Left ventricle myocardium inferior (tissue), 1 donor: ENCODE measurements at places on chromosomes 16 and 17. TPM values are rescaled to one million over a fixed set of nuclear protein-coding genes. Genes with fewer than 3 reads are reported as not detected.

The RNU2-1 gene
- 5,474 TPM for total RNA-seq

GRCh38 chr17:82959990-82960418, 119.4 kb upstream of the METRNL start:
- H3K36me3 ChIP-seq: peaks cover 10% of the 10 kb centered on the region
- H3K27me3 ChIP-seq: no peaks in the 10 kb centered on the region
- no peak overlapping the region for H3K27ac ChIP-seq
- peaks cover 14% of the 10 kb centered on the region for H3K4me1 ChIP-seq
- H3K4me3 ChIP-seq: no peak overlapping the region

The SCIMP gene
- total RNA-seq: 0.74 TPM

- H3K27ac ChIP-seq: no peak overlapping the region
- H3K4me3 ChIP-seq: no peak overlapping the region
- H3K4me1 ChIP-seq: peaks cover 21% of the 10 kb centered on the region
- DNase-seq: no peak
Observed at GRCh38 chr16:49597796-49598195, 224.2 kb downstream of the C16orf78 start.

The SPAG7 gene
- total RNA-seq: 158 TPM

- H3K4me3 ChIP-seq: no peak overlapping the region
- no peaks in the 10 kb centered on the region for H3K36me3 ChIP-seq
- no peaks in the 10 kb centered on the region for H3K4me1 ChIP-seq
Observed at GRCh38 chr16:55171241-55171640, 152.8 kb upstream of the IRX6 start.

DNA sequence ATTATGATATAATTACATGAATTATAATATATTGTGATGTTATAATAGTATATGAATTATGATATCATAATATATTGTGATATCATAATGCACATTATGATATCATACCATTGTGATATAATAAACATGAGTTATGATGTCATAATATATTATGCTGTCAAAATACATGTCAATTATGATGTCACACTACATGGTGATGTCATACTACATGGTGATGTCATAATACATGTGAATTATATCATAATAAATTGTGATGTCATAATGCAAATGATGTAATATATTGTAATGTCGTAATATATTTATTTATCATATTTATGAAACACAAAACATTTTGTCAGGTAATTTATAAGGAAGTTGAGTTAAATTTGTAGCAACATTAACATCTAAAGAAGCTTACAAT, 1950.1 kb downstream of the TP53TG3F start:
- no peaks in the 10 kb centered on the region for H3K4me1 ChIP-seq
- no peaks in the 10 kb centered on the region for H3K36me3 ChIP-seq
- no peak for DNase-seq
- H3K4me3 ChIP-seq: no peak overlapping the region
- H3K27me3 ChIP-seq: no peaks in the 10 kb centered on the region

DNA sequence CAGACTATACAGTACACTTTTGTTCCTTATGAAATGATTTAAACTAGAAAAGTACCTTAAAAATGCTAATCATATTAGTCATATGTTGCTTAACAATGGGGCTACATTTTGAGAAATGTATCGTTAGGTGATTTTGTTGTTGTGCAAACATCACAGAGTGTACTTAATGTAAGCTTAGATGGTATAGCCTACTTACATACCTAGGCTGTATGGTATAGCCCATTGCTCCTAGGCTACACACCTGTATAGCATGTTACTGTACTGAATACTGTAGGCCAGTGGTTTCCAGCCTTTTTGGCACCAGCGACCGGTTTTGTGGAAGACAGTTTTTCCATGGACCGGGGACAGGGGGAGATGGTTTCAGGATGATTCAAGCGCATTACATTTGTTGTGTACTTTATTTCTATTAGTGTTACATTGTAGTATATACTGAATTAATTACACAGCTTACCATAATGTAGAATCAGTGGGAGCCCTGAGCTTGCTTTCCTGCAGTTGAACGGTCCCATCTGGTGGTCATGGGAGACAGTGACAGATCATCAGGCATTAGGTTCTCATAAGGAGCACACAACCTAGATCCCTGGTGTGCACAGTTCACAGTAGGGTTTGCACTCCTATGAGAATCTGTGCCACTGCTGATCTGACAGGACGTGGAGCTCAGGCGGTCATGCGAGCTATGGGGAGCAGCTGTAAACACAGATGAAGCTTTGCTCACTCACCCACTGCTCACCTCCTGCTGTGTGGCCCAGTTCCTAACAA, 35.0 kb upstream of the MRC2 start:
- no peak overlapping the region for H3K27ac ChIP-seq
- DNase-seq: no peak
- no peaks in the 10 kb centered on the region for H3K27me3 ChIP-seq
- H3K4me3 ChIP-seq: no peak overlapping the region
- H3K4me1 ChIP-seq: peaks cover 12% of the 10 kb centered on the region

DNA sequence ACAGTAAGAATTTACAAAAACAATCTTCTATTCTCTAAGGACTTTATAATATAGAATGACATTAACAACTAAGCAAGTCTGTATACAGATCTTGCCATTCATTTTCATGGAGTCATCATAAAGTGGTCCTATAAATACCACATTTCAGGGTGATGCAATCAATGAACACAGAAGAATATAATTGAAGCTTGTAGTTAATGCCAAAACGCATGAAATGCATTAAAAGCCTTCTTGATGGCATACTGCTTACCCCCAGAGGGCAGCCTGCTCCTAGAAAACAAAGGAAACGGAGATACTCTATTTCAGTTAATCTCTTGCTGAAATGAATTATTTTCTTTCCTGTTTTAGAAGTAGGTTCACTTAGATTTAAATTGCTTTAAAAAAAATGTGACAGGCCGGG, 45.2 kb upstream of the STAC2 start:
- no peaks in the 10 kb centered on the region for H3K4me1 ChIP-seq
- no peaks in the 10 kb centered on the region for H3K27me3 ChIP-seq
- peaks cover 71% of the 10 kb centered on the region for H3K36me3 ChIP-seq

The ADAP2 gene
- 7.0 TPM for total RNA-seq

GRCh38 chr17:79802736-79803420, 6.0 kb upstream of the CBX8 start:
- H3K27me3 ChIP-seq: peaks cover 100% of the 10 kb centered on the region
- no peak for DNase-seq
- peak overlapping the region; percentile 2 for H3K4me3 ChIP-seq
- H3K27ac ChIP-seq: no peak overlapping the region
- H3K36me3 ChIP-seq: no peaks in the 10 kb centered on the region

- H3K27me3 ChIP-seq: no peaks in the 10 kb centered on the region
- H3K36me3 ChIP-seq: no peaks in the 10 kb centered on the region
- no peak overlapping the region for H3K4me3 ChIP-seq
- no peak overlapping the region for H3K27ac ChIP-seq
- DNase-seq: no peak
Observed at GRCh38 chr17:48043176-48043575, 5.0 kb upstream of the NFE2L1 start.

- no peak overlapping the region for H3K27ac ChIP-seq
- peaks cover 61% of the 10 kb centered on the region for H3K4me1 ChIP-seq
- no peak overlapping the region for H3K4me3 ChIP-seq
- no peaks in the 10 kb centered on the region for H3K27me3 ChIP-seq
Observed at GRCh38 chr17:42251115-42251514, 25.1 kb downstream of the STAT5B start.

DNA sequence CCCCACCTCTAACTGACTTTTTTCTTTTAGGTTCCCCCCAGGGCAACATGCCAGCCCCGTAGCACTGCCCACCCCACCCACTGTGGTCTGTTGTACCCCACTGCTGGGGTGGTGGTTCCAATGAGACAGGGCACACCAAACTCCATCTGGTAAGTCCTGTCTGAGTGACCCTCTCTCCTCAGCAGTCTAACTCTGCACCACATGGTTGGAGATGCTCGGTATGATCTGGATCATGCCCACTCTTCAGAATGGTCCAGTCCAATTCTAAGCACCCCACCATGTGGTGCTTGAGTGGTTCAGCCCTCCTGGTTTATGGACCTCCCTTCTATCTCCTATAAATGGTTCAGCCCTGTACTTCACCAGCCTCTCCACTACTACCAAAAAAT, 5.9 kb downstream of the KDM6B start:
- H3K27ac ChIP-seq: peak overlapping the region; percentile 45
- no peaks in the 10 kb centered on the region for H3K36me3 ChIP-seq
- H3K27me3 ChIP-seq: no peaks in the 10 kb centered on the region
- peaks cover 92% of the 10 kb centered on the region for H3K4me1 ChIP-seq

The EIF3C gene
- total RNA-seq: 439 TPM

DNA sequence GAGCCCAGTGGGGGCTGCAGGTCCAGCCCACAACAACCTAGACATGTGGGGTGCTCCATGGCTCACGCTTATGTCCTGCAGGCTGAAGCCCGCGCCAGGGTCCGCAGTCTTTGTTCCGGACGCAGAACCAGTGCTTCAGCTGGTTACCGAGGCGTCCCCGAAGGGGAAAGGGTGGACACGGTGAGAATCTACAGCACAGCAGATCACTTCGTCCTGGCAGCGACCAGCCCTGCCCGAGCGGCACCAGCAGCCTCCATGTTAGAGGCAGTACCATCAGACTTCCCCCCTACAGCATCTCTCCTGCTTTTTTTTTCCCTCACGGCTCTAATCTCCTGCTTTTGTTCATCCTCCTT, 1736.4 kb downstream of the TP53TG3F start:
- no peak overlapping the region for H3K4me3 ChIP-seq
- H3K27ac ChIP-seq: no peak overlapping the region
- H3K4me1 ChIP-seq: no peaks in the 10 kb centered on the region
- no peak for DNase-seq
- H3K36me3 ChIP-seq: no peaks in the 10 kb centered on the region

- no peak overlapping the region for H3K27ac ChIP-seq
- peaks cover 7% of the 10 kb centered on the region for H3K4me1 ChIP-seq
- H3K4me3 ChIP-seq: no peak overlapping the region
- DNase-seq: no peak
- H3K27me3 ChIP-seq: peaks cover 56% of the 10 kb centered on the region
Observed at GRCh38 chr17:65228734-65229620, 91.8 kb downstream of the RGS9 start.

DNA sequence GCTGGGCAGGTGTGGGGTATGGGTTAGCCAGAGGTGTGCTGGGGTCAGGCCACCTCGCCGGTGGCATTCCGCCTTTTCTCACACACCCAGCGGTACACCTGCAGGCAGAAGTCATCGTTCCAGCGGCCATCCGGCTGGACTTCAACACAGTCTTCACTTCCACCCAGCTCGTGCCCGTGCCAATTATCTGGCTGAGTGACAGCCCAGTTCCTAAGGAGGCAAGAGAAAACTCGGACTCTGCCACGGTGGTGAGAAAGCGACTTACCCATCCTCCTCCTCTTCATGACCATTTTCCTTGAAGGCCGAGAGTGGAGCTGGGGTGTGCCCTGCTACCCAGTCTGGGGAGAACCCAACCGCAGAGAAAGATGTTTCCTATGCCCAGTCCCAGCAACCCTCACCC, 13.1 kb downstream of the ASGR2 start:
- H3K27ac ChIP-seq: no peak overlapping the region
- H3K4me1 ChIP-seq: no peaks in the 10 kb centered on the region
- H3K4me3 ChIP-seq: no peak overlapping the region

The ANKS3 gene
- total RNA-seq: 8.7 TPM

GRCh38 chr17:17190188-17190587, 15.9 kb downstream of the PLD6 start:
- peak overlapping the region; percentile 89 for H3K27ac ChIP-seq
- no peak overlapping the region for H3K4me3 ChIP-seq
- peaks cover 63% of the 10 kb centered on the region for H3K4me1 ChIP-seq
- peaks cover 17% of the 10 kb centered on the region for H3K36me3 ChIP-seq

DNA sequence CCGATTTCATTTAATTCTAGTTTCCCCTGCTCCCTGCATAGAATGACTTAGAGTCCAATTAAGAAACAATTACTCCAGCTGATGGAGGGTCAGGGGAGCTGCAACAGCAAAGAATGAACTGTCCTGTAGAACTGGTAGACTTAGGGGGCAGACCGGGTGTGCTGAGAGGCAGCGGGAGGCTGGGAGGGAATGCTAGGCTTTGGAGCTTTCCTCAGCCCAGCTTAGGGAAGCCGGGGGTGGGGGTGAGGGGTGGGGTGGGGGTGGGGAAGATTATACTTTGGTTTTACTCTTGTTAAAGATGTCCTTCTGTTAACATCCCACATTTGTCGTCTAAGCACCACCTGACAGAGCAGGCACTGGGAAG, 458.6 kb upstream of the ASIC2 start:
- no peaks in the 10 kb centered on the region for H3K4me1 ChIP-seq
- peaks cover 90% of the 10 kb centered on the region for H3K27me3 ChIP-seq
- no peaks in the 10 kb centered on the region for H3K36me3 ChIP-seq
- no peak overlapping the region for H3K27ac ChIP-seq
- DNase-seq: no peak
- H3K4me3 ChIP-seq: peak overlapping the region; percentile 24
